Hematopoietic multipotent progenitor cell treated with erythropoietin and hydrocortisone succinate and interleukin-3 and kit ligand, for 4 days (in vitro differentiated cells): ENCODE measurements at places on chromosomes 1 and 21.

- DNase-seq = no peak
Observed at GRCh38 chr1:169103480-169103893, 3.0 kb upstream of the ATP1B1 start.

- DNase-seq = no peak
Observed at GRCh38 chr1:14788080-14788479, 189.6 kb downstream of the KAZN start.

DNA sequence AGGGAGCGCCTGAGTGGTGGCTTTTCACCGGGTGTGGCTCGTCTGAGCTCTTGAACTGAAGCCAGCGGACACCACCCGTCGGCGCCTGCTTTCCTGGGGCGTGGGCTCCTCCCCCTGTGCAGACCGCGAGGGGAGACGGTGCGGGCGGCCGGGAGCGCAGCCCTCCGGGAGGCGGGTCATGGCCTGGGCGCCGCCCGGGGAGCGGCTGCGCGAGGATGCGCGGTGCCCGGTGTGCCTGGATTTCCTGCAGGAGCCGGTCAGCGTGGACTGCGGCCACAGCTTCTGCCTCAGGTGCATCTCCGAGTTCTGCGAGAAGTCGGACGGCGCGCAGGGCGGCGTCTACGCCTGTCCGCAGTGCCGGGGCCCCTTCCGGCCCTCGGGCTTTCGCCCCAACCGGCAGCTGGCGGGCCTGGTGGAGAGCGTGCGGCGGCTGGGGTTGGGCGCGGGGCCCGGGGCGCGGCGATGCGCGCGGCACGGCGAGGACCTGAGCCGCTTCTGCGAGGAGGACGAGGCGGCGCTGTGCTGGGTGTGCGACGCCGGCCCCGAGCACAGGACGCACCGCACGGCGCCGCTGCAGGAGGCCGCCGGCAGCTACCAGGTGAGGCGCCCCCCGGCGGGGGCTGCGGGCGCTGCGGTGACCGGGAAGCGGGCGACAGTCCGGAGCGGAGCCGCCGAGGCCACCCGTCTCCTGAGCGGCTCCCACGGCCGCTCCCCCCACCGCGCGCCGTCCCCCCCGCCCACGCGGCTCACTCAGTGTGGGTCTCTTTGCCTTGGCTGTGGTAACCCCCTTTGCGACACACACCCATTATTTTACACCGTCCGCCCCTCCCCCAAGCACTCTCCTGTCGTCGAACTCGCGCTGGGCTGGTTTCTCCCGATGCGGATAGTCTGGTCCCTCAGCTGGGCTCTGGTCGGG is at the start of gene TRIM58:
Gene TRIM58, plus strand, starts transcription at position 119 of the 916 bp plus-strand sequence. Its CDS starts 60 bp downstream, at position 179.
- peak; percentile 98 for DNase-seq

DNA sequence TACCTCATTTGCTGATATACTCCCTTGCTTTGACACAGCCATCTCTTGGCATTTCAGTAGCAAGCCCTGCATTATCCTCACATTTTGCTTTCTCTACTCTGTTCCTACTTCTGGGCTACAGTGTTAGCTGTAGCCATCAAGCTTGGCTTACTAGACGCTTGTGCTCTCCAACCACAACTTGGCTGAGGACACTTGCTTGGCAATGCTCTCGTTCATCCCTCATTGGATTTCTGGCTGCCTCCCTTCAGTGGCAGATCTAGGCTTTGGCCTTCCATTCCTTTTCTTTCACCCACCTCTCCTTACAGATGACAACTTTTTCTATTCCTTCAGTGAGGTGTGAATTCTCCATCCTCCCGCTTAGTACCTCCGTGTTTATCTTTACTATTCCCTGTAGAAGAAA is 428.7 kb upstream of the LRRC7 start:
- DNase-seq = no peak
